HL-60 (cell line): ENCODE measurements at places on chromosomes 3 and 15.

GRCh38 chr15:92906563-92907081, 6.5 kb downstream of the CHD2 start:
- no peak for DNase-seq

- DNase-seq = peak; percentile 34
These were observed 299.3 kb upstream of the LYSMD4 start for GRCh38 chr15:100032358-100033085.

DNA sequence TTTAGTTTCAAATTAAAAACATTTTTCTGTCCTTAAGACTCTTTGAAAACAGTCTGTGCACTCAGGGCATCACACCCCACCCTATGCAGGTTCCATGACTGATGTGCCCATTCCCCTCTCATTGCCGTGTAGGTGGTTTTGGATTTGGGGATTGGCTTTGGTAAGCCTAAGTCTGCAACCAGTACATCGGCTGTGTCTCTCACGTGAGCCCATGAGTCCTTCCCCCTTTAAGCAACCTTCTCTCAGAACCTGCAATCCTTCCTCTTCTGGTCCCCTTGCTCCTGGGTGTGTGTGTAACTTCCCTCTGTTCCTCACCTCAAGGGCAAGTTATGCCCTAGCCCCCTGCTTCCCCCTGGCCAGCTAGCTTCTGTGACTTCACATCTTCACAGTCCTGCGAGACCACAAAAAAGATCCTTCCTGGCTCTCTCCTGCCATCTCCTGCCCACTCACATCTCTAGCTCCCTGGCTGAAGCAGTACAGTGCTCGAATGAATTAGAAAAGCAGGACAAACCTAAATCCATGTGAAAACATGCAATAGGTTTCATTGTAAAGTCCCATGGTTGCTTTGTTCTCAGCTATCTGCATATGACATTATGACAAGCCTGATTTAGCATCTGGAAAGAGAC, 126.7 kb downstream of the UACA start:
- peak; percentile 6 for DNase-seq

GRCh38 chr15:70528816-70529215, 234.5 kb downstream of the UACA start:
- no peak for DNase-seq

DNA sequence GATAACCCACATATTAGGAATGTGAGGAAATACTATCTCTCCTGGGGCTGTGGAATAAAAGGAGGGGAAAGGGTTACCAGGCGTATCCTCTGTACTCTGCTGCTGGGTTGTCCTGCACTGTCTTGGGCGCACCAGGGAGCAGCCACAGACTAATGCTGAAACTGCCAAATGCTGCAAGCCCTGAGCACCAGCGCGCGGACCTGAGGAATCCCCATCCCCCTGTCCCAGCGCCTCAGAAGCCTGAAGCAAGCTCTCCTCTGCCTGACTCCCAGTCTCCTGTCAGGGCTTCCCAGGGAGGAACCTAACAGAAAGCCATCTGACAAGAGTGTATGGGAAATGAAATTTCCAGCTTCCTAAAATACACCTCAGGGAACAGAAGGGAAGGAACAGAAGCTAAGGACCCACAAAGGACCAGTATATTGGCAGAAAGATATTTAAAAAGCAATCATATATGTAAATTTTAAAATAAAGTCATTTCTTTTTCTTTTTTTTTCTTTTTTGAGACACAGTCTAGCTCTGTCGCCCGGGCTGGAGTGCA, 158.3 kb upstream of the C2CD4B start:
- no peak for DNase-seq

DNA sequence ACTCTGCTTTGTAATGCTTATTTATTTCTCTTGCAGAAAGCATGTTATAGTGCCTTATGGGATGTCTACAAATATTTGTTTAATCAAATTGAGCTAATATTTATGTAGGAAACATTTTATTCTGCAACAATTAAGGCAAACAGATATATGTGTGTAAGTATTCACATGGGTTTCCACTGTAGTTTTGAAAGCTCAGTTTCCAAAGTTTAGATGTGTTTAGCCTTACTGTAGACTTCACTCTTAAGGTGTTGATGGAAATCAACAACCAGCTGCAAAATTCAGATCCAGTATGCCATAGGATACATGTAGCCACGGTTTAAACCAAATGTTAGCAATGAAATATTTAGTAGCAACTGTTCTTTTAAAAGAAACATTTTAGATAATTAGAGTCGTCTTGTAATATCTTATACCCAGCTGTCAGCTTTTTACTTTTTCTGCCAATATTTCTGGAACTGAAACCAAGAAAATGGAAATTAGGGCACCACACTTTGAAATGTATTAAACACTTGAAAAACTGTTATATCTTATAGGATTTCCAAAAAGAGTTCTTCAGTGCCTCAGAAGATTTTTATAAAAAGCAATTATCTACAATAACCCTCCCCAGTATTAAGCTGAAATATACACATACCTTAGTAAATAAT, 18.5 kb downstream of the PIK3CA start:
- no peak for DNase-seq

GRCh38 chr15:37208146-37209040, 108.0 kb upstream of the MEIS2 start:
- DNase-seq = no peak

- no peak for DNase-seq
These were observed 25.4 kb upstream of the MBNL1 start for GRCh38 chr3:152243301-152243711.

DNA sequence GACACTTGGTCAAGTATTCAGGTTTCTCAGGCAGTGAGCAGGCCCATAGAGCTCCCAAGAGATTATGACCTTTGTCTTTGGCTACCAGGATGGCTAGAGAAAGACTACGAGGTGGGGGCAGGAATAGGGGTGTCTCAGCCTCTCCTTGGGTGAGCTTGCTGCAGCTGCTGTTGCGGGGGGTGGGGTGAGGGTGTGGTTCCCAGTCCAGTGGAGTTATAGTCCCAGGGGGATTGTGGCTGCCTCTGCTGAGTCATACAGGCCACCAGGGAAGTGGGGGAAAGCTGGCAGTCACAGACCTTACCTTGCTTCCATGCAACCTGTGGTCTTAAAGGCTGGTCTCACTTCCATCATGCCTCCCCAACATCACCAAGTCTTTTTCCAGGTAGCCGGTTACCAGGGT, 31.7 kb downstream of the ATP2C1 start:
- peak; percentile 26 for DNase-seq

DNA sequence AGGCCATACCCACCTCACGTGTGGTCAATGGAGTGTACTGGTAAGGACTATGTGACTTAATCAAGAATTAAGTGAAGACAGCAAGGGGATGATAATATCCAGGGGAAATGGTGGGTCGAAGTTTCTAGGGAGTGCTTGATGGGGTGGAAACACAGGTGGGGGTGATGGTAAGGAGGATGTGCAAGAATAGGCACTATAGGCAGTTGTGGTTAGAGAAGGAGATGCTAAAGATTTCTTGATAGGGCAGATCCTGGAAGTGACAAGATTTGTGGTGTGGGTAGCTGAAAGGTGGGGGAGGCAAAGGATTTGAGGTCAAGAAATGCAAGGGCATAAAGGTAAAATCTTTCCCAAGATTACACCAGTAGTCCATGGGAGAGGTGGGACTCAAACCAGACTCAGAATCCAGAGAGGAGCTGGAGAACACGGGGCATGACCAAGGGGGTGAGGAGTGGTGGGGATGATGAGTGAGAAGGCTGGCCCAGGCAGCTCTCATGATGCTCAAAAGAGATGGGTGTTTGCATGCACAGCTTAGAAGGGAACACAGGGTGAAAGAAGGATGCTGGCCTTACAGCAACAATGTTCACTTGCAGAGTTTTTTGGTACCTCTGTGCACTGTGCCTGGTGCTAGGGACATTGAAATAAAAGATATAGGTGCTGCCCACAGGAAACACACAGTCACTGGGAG, 78.4 kb downstream of the CCR1 start:
- no peak for DNase-seq

DNA sequence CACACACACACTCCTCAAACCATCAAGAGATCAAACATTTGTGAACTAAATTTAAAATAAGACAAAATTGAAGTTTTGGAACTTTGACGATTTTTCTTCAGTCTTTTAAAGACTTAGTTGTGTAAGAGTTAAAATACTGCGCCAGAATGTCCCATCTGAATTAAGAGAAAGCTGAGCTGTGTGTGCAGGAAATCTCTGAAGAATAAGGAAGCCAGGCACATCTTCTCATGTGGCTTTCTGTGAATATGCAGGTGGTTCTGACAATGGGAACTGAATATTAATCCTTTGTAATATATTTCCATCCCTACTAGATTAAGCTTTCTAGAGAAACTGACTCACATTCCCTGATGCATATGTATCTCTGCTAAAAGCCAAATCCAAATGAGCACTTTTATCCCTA, 60.1 kb upstream of the ICE2 start:
- DNase-seq = no peak
